ENCODE measurements at places on chromosomes 6 and 20.
A peak's percentile ranks its signal among the peaks of the same experiment; 100 is the strongest.

DNA sequence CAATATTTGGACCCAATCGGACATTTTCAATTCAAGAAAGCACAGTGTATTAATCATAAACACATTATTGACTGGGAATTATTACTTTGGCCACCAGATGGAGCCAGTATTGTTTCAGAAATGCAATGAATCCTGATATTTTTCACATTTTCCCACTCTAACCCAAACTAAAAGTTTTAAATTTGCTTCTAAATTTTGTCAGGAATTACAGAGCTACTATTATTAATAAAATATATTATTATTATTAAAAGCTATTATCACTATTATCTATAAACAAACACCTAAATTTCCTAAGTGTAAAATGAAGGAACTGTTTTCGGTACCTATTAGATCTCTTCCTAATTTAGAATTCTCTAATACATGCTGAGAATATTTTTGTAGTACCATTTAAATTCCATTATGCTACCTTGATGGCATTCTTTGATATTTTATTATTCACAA lies 245.3 kb downstream of the OGFRL1 start:
- H3K27me3 ChIP-seq = no peaks in the 10 kb centered on the region
- no peak overlapping the region for H3K4me3 ChIP-seq
- H3K36me3 ChIP-seq = no peaks in the 10 kb centered on the region
- H3K27ac ChIP-seq = no peak overlapping the region

GRCh38 chr20:59923514-59923913 lies 9.9 kb downstream of the SYCP2 start:
- H3K36me3 ChIP-seq = no peaks in the 10 kb centered on the region
- no peaks in the 10 kb centered on the region for H3K4me1 ChIP-seq
- H3K27ac ChIP-seq = no peak overlapping the region
- no peak overlapping the region for H3K4me3 ChIP-seq
- no peak for DNase-seq
- H3K27me3 ChIP-seq = no peaks in the 10 kb centered on the region

DNA sequence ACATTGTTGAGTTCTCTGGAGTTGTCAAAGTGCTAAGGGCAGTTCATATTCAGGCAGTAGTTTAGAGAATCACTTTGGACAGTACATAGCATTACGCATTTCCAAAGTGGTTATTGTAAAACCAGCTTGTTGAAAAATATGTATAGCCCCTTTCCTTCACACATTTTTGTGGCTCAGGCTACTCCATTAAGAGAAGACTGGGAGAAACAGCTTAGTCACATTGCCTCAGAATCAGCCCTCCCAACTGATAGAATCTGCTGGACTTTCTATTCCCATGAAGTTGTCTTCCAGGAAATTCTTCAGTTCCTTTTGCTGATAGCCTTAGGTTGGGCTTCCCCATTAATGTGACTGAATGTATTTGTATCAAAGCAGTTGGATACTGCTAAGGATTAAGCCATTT lies 39.5 kb upstream of the HDGFL1 start:
- H3K27me3 ChIP-seq = no peaks in the 10 kb centered on the region
- H3K27ac ChIP-seq = no peak overlapping the region
- no peaks in the 10 kb centered on the region for H3K36me3 ChIP-seq

DNA sequence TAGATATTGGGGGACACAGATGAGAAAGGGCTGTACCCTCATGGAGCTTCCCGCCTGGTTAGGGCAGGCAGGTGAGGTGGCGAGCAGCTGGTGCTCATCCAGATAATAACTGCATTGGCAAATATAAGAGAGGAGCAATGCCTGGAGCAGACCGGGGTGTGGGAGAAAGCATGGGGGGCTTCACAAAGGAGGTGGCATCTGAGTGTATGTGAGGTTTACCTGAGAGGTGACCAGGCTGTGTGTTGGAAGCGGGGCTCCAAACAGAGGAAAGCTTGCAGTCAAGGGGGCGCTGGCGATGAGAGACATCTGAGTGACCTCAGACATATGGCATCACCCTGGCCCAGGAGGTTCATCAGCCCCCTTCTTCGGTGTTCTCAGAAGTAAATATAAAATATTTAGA lies 72.1 kb upstream of the PMEPA1 start:
- H3K27ac ChIP-seq = no peak overlapping the region
- no peaks in the 10 kb centered on the region for H3K36me3 ChIP-seq
- H3K4me3 ChIP-seq = no peak overlapping the region
- H3K4me1 ChIP-seq = no peaks in the 10 kb centered on the region

- no peak for DNase-seq
- no peaks in the 10 kb centered on the region for H3K36me3 ChIP-seq
- no peaks in the 10 kb centered on the region for H3K4me1 ChIP-seq
- H3K27me3 ChIP-seq = no peaks in the 10 kb centered on the region
- no peak overlapping the region for H3K4me3 ChIP-seq
- H3K27ac ChIP-seq = no peak overlapping the region
Observed at GRCh38 chr6:46412662-46413061, 78.6 kb downstream of the RCAN2 start.

- peaks cover 27% of the 10 kb centered on the region for H3K4me1 ChIP-seq
- no peaks in the 10 kb centered on the region for H3K27me3 ChIP-seq
- H3K4me3 ChIP-seq = no peak overlapping the region
- H3K27ac ChIP-seq = no peak overlapping the region
Observed at GRCh38 chr20:51037532-51038115, 14.7 kb upstream of the KCNG1 start.

- H3K36me3 ChIP-seq = no peaks in the 10 kb centered on the region
- H3K27me3 ChIP-seq = no peaks in the 10 kb centered on the region
- H3K27ac ChIP-seq = no peak overlapping the region
- no peak for DNase-seq
Observed at GRCh38 chr6:6503191-6503590, 85.3 kb upstream of the LY86 start.

DNA sequence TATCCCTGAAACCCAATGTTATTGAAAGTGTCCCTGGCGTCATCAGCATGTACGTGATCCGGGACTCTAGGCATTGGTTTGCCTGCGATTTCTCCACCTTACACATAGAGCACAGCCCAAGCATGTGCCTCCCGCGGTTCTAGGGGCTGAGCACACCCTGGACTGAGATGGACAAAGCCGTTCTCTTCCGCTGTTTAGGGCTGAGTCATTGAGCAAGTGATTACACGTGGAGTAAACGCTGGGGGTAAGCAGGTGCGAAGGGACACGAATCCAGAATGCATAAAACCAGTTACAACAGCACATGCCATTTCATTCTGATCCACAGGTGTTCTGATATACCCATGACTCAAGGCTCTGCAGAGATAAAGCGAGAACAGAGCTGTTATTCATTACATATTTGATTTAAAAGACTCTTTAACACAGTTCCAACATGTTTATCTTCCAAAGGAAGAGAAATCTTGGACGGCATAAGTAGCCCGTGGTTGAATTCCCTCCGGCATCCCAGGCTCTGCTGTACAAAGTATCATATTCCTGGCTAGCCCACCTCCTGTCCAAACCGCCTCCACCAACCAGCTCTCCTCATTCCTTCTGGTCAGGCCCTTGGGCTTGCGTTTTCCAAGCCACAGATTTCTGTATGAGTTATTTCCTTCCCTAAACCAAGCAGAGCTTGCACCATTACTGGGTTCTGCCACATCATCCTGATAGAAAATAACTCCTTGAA lies 36.1 kb upstream of the THBS2 start:
- peaks cover 26% of the 10 kb centered on the region for H3K4me1 ChIP-seq
- peak; percentile 96 for DNase-seq
- no peaks in the 10 kb centered on the region for H3K36me3 ChIP-seq
- H3K27me3 ChIP-seq = no peaks in the 10 kb centered on the region

DNA sequence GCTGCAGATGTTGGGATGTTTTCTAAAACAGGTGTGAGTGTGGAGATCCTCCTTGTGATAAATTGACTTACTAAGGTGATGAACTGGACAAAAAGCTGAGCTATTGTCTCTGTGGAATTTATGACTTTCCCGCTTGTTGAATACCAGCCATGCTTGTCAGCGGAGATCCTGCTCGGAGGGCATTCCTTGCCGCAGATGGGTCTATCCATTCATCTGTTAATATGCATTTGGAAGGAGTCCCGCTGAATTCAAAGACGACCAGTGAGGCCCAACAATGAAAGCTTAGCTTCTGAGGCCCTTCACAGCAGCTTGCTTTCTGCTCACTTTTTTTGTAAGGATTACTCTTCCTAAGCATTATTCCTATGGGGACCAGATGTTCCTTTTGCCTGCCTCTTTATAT lies 124.9 kb downstream of the TIAM2 start:
- H3K27ac ChIP-seq = peak overlapping the region; percentile 2
- H3K27me3 ChIP-seq = no peaks in the 10 kb centered on the region
- peaks cover 28% of the 10 kb centered on the region for H3K4me1 ChIP-seq
- no peak overlapping the region for H3K4me3 ChIP-seq

GRCh38 chr6:33967966-33968724 lies 164.3 kb upstream of the MLN start:
- H3K4me3 ChIP-seq = no peak overlapping the region
- H3K27ac ChIP-seq = no peak overlapping the region
- no peaks in the 10 kb centered on the region for H3K36me3 ChIP-seq

- DNase-seq = peak; percentile 82
- no peaks in the 10 kb centered on the region for H3K4me1 ChIP-seq
- H3K27ac ChIP-seq = no peak overlapping the region
- H3K36me3 ChIP-seq = no peaks in the 10 kb centered on the region
- H3K4me3 ChIP-seq = no peak overlapping the region
Observed at GRCh38 chr20:13430346-13431002, 208.3 kb downstream of the TASP1 start.

DNA sequence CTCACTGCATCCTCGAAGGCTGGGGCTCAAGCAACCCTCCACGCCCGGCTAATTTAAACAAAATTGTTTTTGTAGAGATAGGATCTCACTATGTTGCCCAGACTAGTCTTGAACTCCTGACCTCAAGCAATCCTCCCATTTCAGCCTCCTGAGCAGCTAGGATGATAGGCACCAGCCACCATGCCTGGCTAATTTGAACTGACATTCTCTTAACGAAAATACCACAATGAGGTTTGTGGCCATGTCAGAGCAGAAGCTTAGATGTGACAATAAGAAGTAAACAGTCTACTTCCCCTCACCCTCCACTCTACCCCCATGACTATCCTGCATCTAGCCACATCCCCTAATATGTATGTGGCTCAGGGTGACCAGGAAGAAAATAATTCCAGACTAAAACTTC lies 74.8 kb upstream of the PLCB4 start:
- no peaks in the 10 kb centered on the region for H3K27me3 ChIP-seq
- DNase-seq = no peak
- no peaks in the 10 kb centered on the region for H3K36me3 ChIP-seq
- no peak overlapping the region for H3K4me3 ChIP-seq
- no peaks in the 10 kb centered on the region for H3K4me1 ChIP-seq
- H3K27ac ChIP-seq = no peak overlapping the region

DNA sequence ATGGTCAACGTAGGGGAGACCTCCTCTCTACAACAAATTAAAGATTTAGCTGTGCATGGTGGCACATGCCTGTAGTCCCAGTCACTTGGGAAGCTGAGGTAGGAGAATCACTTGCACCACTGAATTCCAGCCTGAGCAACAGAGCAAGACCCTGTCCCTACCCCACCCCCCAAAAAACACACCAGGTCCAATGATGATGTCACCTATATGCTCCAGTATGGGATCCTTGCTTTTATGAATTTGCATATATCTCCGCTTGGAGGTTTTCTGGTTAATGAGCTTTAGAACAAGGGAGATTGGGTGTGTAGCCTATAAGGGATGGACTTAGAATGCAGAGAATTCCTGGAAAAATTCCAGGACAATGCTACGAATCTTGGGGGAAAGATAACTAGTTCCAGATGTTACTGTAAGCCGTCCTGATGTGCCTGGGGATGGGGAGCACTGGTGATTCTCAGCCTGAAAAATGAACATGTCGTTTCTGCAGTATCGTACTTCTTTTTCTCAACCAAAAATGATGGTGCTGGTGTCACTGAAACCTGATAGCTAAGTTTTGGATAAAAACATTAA lies 61.1 kb downstream of the ZBTB2 start:
- peaks cover 11% of the 10 kb centered on the region for H3K4me1 ChIP-seq
- H3K36me3 ChIP-seq = peaks cover 3% of the 10 kb centered on the region
- H3K27me3 ChIP-seq = no peaks in the 10 kb centered on the region
- no peak overlapping the region for H3K4me3 ChIP-seq

DNA sequence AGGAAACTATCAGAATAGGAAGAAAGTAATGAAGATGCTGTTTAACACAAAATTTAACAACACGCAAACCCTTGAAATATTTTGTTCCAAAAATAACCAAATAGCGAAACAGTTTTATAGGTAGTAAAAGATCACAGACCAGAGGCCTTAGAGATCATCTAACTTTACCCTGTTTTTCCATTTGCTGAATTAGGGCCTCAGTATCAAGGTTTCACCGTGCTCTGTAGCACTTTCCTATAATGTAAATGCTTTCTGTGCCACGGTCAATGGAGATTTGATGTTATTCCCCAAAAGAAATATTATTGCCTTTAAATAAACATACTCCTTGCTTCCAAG lies 23.7 kb downstream of the EPB41L2 start:
- H3K36me3 ChIP-seq = no peaks in the 10 kb centered on the region
- no peak for DNase-seq
- H3K27ac ChIP-seq = no peak overlapping the region
- H3K4me1 ChIP-seq = no peaks in the 10 kb centered on the region
- H3K27me3 ChIP-seq = no peaks in the 10 kb centered on the region

DNA sequence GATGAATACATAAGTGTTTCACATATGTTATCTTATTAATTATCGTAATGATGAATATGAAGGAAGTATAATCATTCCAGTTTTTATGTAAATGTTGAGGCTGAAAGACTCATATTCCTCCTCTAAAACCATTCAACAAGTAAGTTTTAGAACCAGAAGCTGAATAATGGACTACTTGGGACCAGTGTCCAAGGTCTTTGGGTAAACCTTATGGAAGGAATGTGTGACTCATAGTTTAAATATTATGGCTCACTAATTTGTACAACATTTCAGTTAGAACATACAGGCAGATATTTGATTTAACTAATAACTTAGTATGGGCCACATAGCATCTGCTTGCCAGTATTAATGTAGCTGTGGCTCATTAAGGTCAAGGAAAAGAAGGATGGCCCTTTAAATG lies 209.6 kb downstream of the TFAP2B start:
- H3K36me3 ChIP-seq = no peaks in the 10 kb centered on the region
- no peaks in the 10 kb centered on the region for H3K27me3 ChIP-seq
- peak; percentile 53 for DNase-seq
- no peak overlapping the region for H3K27ac ChIP-seq
- H3K4me3 ChIP-seq = no peak overlapping the region

DNA sequence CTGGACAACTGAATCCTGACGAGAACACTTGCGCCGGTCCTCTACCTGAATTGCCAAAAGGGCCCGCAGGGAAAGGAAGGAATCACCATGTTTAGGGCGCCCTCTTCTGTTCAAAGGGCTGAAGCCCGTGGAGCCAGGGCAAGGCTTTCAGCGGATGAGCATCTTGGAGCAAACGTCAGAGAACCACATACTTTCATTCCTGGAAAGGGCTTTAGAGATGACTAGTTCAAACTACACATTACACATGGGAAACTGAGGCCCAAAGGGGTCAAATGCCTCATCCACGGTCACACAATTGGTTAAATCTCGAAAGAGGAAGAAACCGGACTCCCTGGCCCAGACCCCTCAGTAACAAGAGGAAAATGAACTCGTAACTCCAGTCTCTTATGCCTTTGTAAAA lies 11.5 kb upstream of the ZNF133 start:
- no peak overlapping the region for H3K27ac ChIP-seq
- DNase-seq = peak; percentile 42
- H3K4me1 ChIP-seq = no peaks in the 10 kb centered on the region
- H3K27me3 ChIP-seq = peaks cover 8% of the 10 kb centered on the region
- no peaks in the 10 kb centered on the region for H3K36me3 ChIP-seq

Measured in astrocyte (in vitro differentiated cells and primary cell).